Stimulated activated CD4-positive, alpha-beta T cell treated with anti-CD3 and anti-CD28 coated beads, Interleukin-15, amount 100 ng/mL, for 1 hour (primary cell): ENCODE measurements at places on chromosomes 5 and 9.

- no peak for DNase-seq
Measured at GRCh38 chr9:134486143-134486591, 155.4 kb upstream of the COL5A1 start.

DNA sequence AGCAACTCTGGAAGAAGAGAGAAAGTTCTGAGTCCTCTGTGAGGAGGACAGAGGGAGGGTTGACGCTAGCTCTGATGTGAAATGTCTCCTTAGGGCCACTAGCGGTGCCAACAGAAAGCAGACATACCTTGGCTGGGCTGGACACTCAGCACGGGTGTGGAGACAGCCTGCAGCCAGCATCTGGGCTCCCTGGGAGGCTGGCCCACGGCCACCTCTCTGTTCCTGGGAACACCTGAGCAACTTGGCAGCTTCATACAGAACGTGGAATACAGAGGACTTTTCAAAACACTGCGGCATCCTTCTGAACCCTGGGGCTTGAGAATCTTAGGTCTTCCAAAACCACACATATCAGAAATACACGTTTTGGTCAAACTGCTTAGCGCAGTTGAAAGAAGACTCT lies 269.1 kb downstream of the FSTL4 start:
- DNase-seq, result no peak

GRCh38 chr9:20599195-20599594 lies 23.1 kb downstream of the MLLT3 start:
- no peak for DNase-seq

GRCh38 chr9:22731786-22732185 lies 285.2 kb downstream of the DMRTA1 start:
- no peak for DNase-seq

GRCh38 chr5:172473427-172473826 lies 19.1 kb upstream of the SH3PXD2B start:
- no peak for DNase-seq

GRCh38 chr5:55234121-55234700 lies 803 bp upstream of the CCNO start:
- no peak for DNase-seq

GRCh38 chr5:68332080-68332451 lies 116.5 kb downstream of the PIK3R1 start:
- DNase-seq, result no peak

GRCh38 chr5:119402555-119402954 lies 46.7 kb downstream of the TNFAIP8 start:
- no peak for DNase-seq

- no peak for DNase-seq
Measured at GRCh38 chr5:142151436-142152383, 43.1 kb downstream of the NDFIP1 start.

DNA sequence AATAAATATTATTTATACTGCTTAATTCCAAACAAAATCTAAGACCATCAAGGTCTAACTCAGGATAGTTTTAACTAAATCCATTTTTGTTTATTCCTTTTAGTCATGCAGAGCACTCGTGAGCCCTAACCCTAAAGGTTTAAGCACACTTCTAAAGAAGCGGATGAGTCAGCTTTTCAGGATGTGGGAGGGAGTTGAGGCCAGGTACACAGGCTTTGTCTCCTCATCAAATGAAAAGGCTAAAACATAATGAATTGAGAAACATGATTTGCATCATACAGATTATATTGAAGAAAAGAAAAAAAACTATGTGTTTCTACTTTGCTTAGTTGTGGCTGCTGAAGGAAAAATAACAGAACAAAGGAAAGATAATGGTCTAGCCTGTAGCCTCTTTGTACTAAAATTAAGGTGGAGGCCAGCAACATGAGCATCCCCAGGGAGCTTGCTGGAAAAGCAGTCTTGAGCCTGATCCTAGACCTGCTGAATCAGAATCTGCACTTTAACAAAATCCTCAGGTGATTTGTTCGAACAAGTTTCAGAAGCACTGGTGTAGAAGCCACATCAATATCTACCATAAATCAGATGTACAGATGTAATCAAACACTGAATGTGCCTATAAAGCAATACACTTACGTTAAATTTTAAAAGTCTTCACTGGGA lies 21.1 kb upstream of the ISCA1 start:
- no peak for DNase-seq

DNA sequence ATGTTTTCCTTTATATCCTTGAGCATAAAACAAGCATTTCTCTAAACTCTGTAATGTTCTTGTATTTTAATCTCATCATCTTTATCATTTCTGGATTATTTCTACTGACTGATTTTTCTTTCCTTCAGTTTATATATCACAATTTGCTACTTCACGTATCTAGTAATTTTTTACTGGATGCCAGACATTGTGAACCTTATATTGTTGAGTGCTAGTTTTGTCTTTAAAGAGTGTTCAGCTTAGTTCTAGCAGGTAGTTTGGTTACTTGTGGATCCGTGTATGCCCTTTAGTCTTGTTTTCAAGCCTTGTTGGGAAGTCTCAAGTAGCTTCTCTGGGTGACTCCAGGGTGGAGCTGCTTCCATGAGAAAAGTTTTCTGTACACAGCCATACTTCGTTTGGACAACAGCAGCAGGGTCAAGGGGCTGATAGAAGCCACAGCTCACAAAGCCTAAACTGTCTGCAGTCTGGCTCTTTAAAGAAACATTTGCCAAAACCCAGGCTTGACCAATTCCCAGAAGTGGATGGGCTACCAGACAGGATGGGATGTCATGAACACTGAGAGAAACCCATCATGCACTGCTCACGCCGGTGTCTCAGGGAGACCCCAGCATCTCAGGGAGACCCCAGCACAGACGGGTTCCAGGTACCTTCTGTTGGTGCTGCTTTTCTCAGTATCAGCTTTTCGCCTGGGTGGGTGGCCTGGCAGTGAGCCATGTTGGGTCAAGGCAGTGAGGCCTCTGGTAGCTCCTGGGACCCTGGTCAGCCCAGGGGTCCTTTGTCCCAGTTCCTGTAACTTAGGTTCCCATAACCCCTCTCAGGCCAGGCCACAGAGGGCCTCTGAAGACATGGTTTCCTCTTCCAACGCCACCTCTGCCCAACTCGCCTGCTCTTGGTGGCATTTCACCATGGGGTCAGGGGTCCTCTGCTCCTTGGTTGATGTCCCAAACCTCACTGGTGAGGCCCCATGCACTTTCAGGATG lies 29.1 kb downstream of the TRIP13 start:
- DNase-seq, result no peak

- DNase-seq, result no peak
Measured at GRCh38 chr9:75671354-75671753, 219.1 kb upstream of the PCSK5 start.

DNA sequence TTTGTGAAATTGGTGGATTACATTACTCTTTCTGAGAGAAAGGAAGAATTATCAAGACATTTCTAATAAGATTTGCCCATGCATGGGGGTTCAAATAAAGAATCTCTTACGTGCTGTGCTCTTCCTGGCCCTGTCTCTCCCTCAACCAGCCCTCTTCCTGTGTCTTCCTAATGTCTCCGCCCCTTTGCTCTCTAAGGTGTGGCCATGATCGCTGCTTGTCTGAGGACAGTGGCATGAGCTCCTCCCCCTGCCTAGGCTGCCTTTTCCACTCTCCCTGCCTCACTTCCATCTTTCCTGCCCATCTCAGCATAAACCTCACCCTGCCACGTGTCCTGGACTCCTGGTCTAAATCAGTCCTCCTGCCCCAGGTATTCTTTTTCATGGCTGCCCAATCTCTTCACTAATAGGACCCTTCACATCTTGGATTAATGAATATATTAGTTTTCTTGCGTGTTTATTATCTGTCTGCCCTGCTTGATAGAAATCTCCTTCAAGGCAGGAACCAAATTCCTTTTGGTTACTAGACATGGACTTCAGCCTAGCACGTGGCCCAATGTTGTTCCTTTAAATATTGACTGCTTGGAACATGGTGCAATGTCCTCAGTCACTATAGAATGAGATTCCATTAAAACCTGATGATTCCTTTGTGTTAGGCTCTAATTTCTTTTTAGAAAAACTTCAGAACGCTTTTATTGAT lies 122.3 kb downstream of the MTRR start:
- DNase-seq, result no peak

DNA sequence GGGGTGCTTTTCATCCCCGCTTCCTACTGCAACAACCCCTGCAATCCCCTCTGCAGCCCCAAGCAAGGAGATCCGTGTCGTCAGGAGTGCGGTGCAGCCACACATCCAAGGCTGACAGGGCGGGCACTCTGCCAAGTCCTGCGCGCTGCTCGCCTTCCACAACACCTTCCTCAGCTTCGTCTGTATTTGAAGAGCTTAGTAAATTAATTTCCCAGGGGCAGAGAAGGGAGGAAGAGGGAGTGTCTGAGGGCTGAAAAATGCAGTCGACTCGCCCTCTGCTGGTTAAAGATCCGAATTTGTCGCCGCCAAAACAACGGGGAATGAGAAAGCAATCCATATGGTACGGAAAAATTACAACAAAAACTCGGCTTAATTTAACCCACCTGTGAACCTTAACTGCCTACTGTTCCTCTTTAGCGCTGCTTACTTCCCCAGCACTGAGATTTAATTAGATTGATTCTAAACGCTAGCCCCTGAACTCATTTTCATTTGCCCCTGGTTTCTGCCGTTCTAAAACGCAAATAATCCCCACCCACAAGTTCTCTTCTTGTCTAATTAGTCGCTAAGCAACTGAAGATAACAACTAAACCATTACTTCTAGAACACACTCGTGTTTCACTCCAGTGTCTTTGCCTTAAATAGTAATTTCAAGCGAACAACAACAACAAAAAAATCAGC lies 10.9 kb upstream of the PCDHB1 start:
- DNase-seq, result no peak

- no peak for DNase-seq
Measured at GRCh38 chr5:39092581-39093351, 18.6 kb upstream of the RICTOR start.

DNA sequence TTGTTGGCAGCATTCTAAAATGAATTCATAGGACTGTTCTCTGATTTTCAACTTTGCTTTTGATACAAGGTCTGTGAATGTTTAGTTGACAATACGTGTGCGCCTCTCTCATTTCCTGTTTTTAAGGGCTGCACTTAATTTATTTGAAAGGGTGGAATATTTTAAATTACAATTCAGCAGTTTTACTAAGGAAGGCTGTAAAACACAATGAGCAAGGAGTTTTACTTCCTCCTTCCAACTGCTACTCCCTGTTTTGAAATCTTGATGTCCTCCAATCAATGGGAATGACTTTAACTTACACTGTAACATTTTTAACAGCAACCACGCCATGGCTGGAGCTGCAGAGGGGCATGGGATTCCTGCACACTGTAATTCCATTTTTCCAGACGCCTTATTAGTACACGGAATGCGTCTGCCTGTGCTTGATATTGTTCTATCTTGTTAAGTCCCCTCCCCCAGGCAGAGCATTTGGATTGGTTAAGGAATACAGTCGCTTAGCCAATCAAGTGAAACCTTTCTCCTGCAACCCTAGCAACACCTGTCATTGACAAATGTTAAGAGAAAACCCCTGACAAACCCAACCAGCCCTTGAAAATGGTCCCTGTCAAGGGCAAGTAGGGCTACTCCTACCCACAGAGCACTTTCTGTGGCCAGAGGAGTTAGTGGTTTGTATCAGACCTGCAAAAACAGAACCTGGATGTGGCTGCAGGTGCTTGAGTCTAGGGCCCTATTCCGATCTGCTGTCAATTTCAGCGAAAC lies 12.5 kb upstream of the ZSWIM6 start:
- no peak for DNase-seq

GRCh38 chr9:14593406-14593805 lies 99.8 kb downstream of the ZDHHC21 start:
- no peak for DNase-seq

DNA sequence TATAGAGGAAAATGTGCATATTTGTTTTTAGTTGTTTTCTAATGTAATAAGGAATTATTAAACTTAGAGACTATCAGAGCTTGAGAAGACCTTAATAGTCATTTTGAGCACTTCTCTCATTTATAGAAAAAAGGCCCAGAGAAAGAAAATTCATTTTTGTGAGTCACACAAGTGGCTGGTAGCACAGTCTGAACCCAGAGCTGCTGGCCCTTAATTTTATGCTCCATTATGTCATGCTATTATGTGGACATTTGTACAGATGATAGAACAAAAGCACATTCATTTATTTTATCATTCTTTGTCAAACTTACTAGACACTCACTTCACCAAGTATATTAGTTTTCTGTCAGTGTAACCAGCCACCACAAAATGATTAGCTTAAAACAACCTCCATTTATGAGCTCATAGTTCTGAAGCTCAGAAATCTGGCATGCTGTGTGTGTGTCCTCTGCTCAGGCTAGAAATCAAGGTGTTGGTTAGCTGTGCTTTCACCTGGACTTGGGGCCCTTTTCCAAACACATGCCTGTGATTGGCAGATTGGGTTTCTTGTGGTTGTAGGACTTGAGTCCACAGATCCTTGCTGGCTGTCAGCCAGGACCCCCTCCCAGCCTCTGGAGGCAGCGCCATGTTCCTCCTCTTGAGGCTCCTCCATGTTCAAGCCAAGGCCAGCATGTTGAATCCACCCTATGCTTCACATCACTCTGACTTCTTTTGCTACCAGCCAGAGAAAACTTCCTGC lies 188.9 kb downstream of the ARHGAP26 start:
- no peak for DNase-seq

DNA sequence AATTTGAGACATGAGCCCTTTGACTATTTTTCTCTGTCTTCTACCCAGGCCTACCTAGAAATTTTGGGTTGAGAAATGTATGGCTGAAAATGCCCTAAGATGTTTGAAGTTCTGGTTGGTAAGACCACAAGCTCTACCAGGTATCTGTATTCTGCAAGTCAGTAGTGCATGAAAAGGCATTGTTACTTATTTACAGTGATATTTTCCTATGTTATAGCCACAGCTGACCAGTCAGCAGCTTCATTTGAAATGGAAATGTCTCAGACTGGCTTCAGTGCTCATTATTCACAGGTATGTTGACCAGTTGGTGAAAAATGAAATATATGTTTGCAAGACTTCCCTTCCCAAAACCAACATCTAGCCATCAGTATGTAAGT lies 91.9 kb upstream of the ITGA2 start:
- DNase-seq, result no peak

GRCh38 chr9:126611193-126611591 lies 2.5 kb upstream of the LMX1B start:
- no peak for DNase-seq

DNA sequence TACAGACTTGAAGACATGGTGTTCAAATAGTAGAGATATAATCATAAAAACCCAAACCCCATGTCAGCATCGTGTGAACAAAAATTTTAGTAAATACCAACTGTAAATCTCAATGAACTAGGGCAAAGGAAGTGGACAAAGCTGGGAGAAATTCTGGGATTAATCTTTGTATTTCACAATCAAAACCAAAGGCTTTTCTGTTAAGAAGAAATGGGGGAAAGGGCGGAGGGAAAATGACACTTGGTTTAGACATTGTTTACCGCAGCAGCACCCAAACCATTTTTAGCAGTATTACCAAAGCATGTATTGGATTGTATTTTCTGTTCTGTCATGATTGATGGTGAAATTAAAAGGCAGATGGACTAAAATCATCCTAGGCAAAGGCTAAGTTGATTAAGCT lies 134.2 kb upstream of the PRSS3 start:
- DNase-seq, result no peak
